ENCODE measurements at places on chromosomes 16 and 17.

- DNase-seq, result no peak
These were observed 184.7 kb downstream of the SOX9 start for GRCh38 chr17:72305472-72305871.

GRCh38 chr17:72092710-72093322, 28.0 kb upstream of the SOX9 start:
- no peak for DNase-seq

GRCh38 chr16:50166511-50167500, 13.7 kb downstream of the TENT4B start:
- no peak for DNase-seq

DNA sequence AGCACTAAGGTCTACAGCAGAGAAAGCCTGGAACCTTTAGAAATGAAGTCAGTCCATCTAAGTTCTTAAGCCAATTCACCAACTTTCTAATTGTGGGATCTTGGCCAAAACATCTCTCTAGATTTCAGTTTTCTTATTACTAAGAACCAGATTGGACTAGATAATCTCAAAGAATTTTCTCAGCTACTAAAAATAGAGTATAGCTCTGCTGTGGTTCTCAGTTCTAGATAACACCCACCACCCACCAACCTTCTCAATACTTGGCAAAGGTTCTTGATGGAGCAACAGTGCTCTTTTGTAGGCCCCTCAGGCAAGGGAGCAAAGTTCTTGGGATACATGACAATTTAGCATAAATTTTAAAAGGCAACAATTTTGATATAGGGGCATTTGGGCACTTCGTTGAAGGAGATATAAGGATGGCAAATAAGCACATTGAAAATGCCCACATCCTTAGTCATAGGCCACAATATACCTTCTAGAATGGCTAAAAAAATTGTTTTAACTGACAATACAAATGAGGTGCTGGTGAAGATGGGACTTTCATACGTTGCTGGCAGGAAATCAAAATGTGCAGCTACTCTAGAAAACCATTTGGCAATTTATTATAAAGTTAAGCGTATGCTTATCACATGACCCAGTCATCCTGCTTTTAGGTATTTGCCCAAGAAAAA, 74.4 kb upstream of the TMEM132E start:
- no peak for DNase-seq

DNA sequence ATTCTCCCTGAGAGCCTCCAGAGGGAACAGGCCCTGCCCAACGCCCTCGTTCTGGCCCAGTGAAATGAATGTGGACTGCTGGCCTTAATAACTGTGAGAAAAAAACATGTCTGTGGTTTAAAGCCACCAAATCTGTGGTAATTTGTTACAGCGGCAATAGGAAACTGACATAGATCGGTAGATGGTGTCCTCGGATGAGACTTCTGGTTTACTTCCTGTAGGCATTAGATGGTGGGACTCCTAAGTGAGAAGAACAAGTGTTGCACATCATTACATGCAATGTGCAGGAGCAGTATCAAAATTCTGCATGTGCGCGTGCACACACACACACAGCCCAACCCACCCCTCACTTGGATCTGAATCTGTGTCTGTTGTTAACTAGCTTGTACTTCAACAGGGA, 42.0 kb downstream of the CDK5R1 start:
- no peak for DNase-seq

DNA sequence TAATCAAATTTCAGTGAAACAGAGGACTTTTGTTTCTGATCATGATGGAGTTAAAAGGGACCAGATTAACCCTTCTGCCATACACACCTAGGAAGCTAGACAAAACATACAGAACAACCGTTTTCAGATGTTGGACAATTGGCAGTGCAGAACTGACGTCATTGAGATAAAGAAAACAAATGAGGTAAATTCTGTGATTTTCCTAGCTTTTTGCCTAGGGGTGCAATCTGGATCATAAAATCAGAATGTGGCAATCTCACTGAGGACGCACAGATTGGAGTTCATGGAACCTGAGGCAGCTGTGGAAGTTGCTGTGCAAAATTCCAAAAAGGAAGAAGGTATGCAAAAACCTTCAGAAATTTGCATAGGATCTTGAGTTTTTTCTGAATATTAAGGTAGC, 15.0 kb upstream of the USP32 start:
- DNase-seq, result no peak

GRCh38 chr17:16870253-16871245, 101.4 kb downstream of the TNFRSF13B start:
- no peak for DNase-seq

DNA sequence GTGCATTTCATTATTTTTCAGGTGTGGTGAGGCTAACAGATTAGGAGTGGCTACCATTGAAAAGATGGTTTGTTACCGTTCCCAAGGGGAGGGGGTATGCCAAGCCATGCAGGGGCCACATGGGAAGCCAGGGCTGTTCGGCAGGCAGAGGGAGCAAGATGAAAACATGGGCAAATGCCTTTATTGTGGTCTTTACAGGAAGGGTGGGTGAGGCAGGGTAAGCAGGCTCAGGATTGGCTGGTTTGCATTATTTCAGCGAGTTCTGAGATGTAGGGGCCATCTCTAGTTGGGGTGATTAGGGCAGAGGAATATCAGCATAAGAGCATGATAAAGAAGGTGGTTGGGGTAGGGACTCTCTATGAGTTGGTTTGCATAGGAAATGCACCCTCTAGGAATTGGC, 117.6 kb downstream of the CCT6B start:
- DNase-seq, result no peak

DNA sequence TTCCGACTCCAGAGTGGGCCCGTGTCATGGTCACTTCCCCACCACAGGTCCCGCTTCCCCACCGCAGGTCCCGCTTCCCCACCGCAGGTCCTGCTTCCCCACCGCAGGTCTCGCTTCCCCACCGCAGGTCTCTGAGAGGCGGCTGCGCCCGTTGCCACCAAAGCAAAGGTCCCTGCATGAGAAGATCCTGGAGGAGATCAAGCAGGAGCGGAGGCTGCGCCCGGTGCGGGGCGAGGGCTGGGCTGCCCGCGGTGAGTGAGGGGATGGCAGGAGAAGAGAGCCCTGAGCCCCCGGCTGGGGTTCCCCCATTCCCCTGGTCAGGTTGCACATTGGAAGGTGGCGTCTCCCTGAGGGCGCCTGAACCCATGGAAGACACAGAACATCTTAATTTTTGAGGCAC, 17.4 kb upstream of the TCF25 start:
- DNase-seq, result no peak

DNA sequence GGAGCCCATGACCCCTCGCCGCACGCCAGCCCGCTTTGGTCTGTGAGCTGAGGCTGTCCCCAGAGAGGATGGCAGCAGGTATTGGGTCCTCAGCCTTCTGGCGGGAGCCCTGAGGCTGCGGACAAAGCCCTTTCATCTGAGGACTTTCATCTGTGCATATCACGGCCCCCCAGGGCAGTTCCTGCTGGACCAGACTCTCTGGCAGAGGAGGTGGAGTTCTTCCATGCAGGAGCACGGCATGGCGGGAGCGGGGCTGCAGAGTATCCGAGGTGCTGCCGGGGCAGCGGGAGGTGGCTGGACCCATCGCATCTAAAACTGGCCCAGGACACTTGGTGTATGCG, 18.8 kb downstream of the DHX38 start:
- DNase-seq, result no peak

All from stimulated activated CD8-positive, alpha-beta memory T cell treated with anti-CD3 and anti-CD28 coated beads, Interleukin-7, amount 100 ng/mL, for 1 hour (primary cell).